ENCODE measurements at places on chromosomes 11 and 22. TPM values are rescaled to one million over a fixed set of nuclear protein-coding genes. Genes with fewer than 3 reads are reported as not detected.

GRCh38 chr11:34358258-34358727, 483 bp upstream of the ABTB2 start:
- peak overlapping the region; percentile 33 for H3K4me3 ChIP-seq
- H3K36me3 ChIP-seq, result no peaks in the 10 kb centered on the region
- H3K4me1 ChIP-seq, result peaks cover 6% of the 10 kb centered on the region
- no peak overlapping the region for H3K27ac ChIP-seq
- peaks cover 24% of the 10 kb centered on the region for H3K27me3 ChIP-seq

SOX10 gene
- not detected for total RNA-seq

OR6Q1 gene
- not detected for total RNA-seq

PHLDB1 gene
- total RNA-seq, result 40.0 TPM

DNA sequence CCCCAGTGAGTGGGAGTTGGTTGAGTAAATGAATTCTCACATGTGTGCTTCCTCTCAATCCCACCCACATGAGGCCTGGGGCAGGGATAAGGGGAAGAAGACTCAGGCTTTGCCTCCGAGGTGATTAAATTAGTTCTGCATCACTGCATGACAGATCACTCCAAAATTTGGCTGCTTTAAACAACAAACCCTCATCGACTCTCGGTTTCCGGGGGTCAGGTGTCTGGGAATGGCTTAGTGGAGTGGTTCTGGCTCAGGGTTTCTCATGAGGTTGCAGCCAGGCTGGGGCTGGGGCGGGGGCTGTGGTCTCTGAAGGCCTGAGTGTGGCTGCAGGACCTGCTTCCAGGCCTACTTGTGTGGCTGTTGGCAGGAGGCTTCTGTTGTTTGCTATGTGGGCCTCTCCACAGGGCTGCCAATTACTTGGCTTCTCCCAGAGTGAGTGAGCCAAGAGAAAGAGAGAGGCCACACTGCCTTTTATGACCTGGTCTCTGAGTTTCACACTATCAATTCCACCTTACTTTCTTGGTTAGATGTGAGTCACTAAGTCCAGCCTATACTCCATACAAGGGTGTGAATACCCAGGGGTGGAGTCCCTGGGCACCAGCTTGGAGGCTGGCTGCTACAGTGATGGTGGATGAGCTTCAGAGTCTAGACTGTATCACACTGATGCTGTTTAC, 15.9 kb downstream of the MOGAT2 start:
- no peak overlapping the region for H3K4me3 ChIP-seq
- no peak overlapping the region for H3K27ac ChIP-seq
- H3K27me3 ChIP-seq, result peaks cover 58% of the 10 kb centered on the region
- DNase-seq, result no peak
- H3K36me3 ChIP-seq, result no peaks in the 10 kb centered on the region
- no peaks in the 10 kb centered on the region for H3K4me1 ChIP-seq

KCNQ1 gene
- not detected for total RNA-seq

GRCh38 chr11:41379084-41379483, 80.4 kb downstream of the LRRC4C start:
- no peaks in the 10 kb centered on the region for H3K4me1 ChIP-seq
- no peaks in the 10 kb centered on the region for H3K36me3 ChIP-seq
- no peak for DNase-seq
- no peak overlapping the region for H3K4me3 ChIP-seq
- no peaks in the 10 kb centered on the region for H3K27me3 ChIP-seq

GRCh38 chr11:69211920-69212797, 56.4 kb downstream of the SMIM38 start:
- DNase-seq, result no peak
- no peak overlapping the region for H3K4me3 ChIP-seq
- H3K36me3 ChIP-seq, result no peaks in the 10 kb centered on the region
- H3K27ac ChIP-seq, result no peak overlapping the region

HEPACAM gene
- 0.18 TPM for total RNA-seq

DNA sequence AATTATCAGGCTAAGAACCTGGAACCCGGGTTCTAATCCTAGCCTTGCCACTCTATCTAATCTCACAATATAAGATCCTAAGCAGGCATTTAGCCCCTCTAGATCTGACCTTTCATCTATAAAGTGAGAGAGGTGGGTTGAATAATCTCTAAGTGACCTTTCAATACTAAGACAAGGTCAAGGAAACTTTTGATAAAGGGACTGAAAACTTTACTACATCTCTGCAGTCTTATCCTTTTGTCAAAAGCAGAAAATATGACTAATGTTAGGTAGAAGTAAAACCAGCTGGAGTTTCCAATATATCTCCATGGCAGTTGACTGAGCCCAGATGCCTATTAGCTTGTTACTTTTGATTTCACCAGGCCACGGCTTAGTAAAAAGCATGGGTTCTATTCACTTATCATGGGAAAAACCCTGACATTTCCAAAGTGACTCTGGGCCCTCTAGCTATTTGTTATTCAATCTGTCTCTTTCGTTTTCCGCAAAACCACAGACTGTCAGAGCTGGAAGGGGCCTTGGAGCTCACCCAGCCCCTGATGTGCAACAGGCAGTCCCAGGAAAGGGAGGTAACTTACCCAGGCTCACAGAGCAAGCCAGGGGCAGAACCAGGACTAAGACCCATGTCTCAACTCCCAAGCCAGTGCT, 75.8 kb downstream of the RAB30 start:
- no peak overlapping the region for H3K27ac ChIP-seq
- H3K36me3 ChIP-seq, result peaks cover 2% of the 10 kb centered on the region
- H3K4me1 ChIP-seq, result peaks cover 2% of the 10 kb centered on the region
- no peaks in the 10 kb centered on the region for H3K27me3 ChIP-seq
- no peak for DNase-seq

SPTBN2 gene
- total RNA-seq, result 0.18 TPM

GRCh38 chr11:926341-926916, 759 bp downstream of the AP2A2 start:
- H3K4me1 ChIP-seq, result peaks cover 4% of the 10 kb centered on the region
- H3K27me3 ChIP-seq, result no peaks in the 10 kb centered on the region
- H3K4me3 ChIP-seq, result peak overlapping the region; percentile 87
- H3K27ac ChIP-seq, result peak overlapping the region; percentile 65

- H3K36me3 ChIP-seq, result peaks cover 8% of the 10 kb centered on the region
- no peaks in the 10 kb centered on the region for H3K27me3 ChIP-seq
- H3K4me1 ChIP-seq, result no peaks in the 10 kb centered on the region
- H3K27ac ChIP-seq, result no peak overlapping the region
- H3K4me3 ChIP-seq, result no peak overlapping the region
- DNase-seq, result no peak
These were observed 14.8 kb upstream of the MAML2 start for GRCh38 chr11:96357794-96358193.

Data from IMR-90 (cell line).